Activated T-helper 9 cell treated with anti-CD3 and anti-CD28 coated beads, Interleukin-2, amount 50 U/mL, for 16 hours (primary cell): ENCODE measurements at places on chromosomes 2 and 18.

DNA sequence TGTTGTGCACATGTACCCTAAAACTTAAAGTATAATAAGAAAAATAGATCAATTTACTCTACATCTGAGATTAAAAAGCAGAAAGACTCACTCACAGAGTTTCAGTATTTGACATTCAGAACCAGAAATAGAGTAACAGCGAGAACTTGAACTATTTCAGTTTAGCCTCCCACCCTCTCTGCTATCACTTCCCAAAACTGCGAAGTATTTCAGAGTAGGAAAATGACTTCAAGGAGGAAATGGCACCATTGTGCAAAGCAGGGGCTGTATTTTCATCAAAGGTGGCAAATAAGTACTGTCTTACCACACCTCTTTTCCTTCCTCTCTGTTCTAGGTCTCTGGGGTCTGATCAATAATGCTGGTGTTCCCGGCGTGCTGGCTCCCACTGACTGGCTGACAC, 13.6 kb downstream of the DHRS9 start:
- DNase-seq = no peak

GRCh38 chr18:27022477-27022876, 157.0 kb upstream of the AQP4 start:
- no peak for DNase-seq

- DNase-seq = no peak
Measured at GRCh38 chr2:16870491-16871076, 204.9 kb upstream of the CYRIA start.

DNA sequence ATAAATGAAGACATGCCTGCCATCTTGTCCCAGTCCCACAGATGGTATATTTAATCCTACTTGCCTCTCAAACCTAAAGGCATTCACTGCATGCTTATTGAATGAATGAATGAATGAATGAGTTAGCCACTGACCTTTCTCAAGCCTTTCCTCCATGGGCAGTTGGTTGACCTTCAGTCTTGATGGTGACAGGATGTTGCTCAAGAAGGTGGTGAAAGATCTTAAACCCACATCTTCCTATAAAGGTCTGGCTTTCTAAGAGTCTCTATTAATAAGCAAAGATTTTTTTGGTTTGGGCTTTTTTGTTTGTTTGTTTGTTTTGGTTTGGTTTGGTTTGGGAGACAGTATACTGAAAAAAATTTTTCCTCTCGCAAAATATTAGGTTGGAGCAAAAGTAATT, 41.7 kb downstream of the KIAA2012 start:
- DNase-seq = no peak

DNA sequence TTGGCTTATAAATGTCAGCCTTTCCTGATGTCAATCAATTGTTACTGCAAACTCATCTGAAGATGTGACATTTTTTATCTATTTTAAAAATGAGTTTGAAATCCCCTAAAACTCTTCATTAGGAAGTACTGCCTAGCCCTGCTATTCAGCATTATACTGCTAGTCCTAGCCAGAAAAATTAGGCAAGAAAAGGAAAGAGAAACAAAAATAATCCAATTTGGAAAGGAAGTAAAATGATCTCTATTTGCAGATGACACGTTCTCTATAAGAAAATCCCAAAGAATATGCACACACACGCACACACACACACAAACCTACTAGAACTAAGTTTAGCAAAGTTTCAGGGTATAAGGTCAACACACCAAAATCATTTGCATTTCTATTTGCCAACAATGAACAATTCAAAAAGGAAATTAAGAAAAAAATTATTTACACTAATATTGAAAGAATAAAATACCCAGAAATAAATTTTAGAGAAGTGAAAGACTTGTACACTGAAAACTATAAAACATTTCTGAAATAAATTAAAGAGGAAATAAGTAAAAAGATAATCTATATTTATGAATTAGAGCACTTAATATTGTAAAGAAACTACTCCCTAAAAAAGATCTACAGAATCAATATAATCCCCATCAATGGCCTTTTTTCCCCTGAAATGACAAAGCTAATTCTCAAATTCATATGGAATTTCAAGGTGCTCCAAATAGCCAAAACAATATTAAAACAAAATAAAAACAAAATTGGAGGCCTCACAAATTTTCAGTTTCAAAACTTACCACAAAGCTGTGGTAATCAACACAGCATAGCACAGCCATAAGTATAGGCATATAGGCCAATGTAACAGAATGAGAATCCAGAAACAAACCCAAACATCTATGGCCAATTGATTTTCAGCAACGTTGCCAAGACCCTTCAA, 433.7 kb upstream of the TRIB2 start:
- no peak for DNase-seq

GRCh38 chr2:64422466-64422865, 31.5 kb upstream of the LGALSL start:
- DNase-seq = no peak

- no peak for DNase-seq
Measured at GRCh38 chr2:96353606-96354101, 18.1 kb downstream of the NCAPH start.

DNA sequence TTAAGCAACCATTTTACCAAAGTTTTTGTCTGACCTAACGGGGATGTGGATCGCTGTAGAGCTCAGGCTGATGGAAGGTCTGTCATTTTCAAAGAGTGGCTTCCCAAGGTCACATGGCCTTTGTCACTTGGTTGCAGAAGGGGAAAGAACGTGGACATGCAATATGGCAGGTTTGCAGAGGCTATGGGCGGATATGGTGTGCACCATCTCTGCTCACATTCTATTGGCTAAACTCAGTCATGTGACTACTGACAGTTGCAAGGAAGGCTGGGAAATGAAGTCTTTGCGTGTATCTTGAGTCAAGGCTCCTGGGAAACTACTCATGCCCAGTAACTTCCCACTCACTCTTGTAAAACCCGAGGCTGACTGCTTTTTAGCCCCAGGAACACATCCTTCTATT, 96.8 kb downstream of the ST6GAL2 start:
- DNase-seq = no peak

DNA sequence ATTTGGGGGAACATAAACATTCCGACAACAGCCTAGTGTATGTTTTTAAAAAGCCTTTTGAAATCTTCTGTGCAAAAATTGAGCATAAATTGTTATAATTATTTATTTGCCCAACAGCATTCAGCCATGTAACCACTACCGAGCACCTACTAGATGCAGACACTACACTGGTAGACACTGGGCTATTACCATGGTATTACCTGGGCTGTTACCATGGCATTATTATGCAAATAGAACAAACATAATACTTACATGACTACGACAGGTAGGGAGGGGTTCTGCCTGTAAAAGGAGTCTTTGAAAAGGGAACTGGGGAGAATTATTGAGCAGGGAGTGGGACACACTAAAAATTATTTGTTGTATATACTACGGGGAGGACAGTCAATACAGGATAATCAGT, 116.4 kb downstream of the MREG start:
- no peak for DNase-seq

GRCh38 chr2:175688243-175688642, 313.8 kb downstream of the LNPK start:
- DNase-seq = no peak

GRCh38 chr2:131022731-131023130, 70.5 kb downstream of the FAM168B start:
- DNase-seq = no peak

- no peak for DNase-seq
Measured at GRCh38 chr2:24231461-24231881, 56.6 kb downstream of the FAM228A start.

- no peak for DNase-seq
Measured at GRCh38 chr2:69572641-69573040, 70.9 kb downstream of the AAK1 start.

DNA sequence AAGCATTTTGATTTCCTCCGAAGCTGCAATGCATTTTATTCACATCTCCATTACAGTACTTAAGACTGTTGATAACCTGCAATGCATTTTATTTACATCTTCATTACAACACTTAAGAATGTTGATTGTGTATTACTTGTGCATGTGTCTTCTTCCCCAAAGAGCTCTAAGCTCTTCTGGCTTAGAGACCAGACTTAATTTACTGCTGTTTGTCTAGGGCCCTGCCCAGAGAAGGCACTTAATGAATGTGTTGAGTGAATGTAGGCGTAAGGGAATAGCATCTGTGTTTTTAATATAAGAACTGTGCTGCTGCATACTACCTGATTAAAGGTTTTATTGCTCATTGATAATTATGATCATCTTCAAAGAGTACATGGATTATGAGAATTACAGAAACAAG, 295.6 kb downstream of the ZNF385B start:
- no peak for DNase-seq

DNA sequence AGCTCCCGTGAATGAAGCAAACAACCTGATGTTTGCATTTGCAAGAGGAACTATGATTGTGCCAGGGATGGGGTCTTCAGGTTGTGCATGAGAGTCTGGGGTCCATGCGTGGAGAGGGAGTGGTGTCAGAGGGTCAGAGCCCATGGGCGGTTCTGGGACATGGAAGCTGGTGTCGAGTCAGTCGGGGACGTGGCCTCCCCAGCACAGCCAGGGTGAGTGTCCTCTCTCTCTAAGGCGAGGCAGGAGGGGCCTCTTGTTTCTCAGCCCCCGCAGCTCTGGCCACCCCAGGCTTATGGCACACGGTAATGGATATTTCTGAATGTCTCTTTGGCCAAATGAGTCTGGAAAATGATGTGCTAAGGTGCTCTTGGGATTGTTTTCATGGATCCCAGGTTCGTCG, 118.6 kb downstream of the RTP5 start:
- no peak for DNase-seq

DNA sequence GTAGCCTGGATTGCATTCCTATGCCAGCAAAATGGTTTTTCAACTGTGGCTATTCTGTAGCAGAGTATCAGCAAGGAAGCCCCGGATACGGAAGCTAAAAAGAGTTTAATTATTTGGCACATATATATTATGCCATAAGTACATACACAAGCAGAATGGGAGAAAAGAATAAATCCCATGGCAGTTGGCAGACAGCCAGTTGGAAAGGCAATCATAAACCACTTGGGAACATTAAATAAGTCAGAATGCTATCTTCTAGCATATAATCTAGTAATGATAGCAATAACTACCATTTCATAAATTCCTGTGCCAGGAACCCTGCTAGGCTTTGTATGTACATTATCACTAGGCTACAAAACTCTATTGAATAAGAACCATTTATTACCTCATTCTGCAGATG, 26.0 kb downstream of the GALNT5 start:
- DNase-seq = no peak

DNA sequence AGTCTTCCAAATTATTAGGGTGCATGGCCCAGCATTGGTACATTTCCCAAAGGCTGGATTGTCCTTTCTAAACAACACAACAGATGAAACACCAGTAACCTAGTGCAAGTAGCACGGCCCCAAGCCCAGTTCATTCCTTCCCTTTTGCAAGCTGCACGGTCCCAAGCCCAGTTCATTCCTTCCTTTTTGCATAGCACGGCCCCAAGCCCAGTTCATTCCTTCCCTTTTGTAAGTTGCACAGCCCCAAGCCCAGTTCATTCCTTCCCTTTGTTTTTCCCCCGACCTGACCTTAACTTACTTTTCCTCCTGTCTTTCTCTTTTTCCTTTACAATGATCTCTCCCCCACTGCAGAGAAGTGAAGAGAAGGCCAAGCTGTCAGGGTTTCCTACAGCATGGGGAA, 60.9 kb downstream of the C18orf63 start:
- no peak for DNase-seq

DNA sequence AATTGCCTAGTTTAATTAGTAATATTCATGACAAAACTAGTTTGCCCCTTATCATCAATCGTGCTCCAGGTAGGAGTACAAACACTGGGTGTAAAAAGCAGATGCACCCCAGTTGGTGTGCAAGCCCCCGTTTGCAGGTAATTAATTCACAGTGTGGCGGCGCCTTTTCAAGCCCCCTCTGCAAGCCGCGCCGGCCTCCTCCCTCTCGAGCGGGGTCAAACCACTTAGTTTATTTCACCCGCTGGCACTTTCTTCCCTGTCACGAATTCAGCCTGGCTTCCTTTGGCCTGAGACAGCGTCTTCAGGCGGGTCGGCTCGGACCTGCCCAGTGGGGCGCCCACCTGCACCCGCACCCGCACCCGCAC, 64.7 kb upstream of the MAPRE2 start:
- DNase-seq = no peak

DNA sequence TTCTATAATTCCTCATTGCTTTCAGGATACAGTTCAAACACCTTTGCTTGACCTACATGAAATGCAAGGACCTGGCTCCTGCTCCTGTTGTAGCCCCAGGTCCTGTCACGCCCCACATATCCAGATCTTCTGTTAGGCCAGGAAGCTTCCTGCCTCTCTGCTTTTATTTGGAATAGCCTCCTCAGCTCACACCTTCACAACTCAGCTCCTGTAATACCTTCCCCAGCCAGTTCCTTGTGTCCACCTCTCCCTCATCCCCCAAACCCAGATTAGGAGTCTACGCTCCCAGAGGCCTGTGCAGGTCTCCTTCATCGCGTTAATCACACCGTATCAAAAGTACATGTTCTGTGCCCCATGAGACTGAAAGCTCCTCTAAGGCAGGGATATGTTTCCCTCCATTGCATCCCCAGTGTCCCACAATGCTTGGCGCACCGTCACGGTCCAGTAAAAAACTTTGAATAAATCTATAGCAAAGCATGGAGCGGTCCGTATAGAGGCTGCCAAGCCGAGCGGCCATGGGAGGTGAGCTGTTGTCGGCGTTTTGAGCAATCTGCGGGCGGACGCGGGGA, 371 bp downstream of the MDH1B start:
- DNase-seq = no peak
